MG63 (cell line): ENCODE measurements at places on chromosomes 1 and 21. TPM values are rescaled to one million over a fixed set of nuclear protein-coding genes. Genes with fewer than 3 reads are reported as not detected.
A peak's percentile ranks its signal among the peaks of the same experiment; 100 is the strongest.

DNA sequence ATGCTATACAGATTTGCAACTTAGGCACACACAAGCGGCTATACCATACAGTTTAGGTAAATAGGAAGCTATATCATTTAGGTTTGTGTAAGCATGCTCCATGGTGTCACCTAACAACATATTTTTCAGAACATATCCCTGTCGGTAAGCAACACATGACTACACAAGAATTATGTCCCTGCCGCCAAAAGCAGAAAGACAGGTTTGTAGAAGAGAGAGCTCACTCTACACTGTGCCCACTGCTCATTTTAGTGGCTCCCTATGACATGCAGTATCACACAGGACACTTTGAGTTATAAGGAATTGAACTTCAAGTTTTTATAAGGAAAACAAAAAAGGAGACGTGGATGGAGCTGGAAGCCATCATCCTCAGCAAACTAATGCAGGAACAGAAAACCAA, 132.5 kb upstream of the KAZN start:
- no peak for DNase-seq

DNA sequence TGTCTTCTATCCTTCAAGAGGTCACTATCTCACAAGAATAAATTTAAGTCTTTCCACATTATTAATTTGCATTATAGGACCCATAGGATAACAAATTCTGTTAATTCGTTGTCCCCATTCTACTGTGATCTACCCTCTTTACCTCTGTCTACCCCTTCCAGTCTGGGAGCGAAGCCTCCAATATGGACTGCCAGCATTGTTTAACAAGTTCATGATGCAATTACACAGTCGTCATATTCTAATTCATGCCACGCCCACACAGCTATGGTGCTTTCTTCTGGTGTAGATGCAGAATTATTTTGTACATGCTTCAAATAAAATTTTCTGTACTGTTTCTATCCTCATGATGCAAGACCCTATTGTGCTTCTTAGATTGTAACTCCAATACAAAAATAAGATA, 178.3 kb upstream of the PALMD start:
- DNase-seq = no peak

- no peak for DNase-seq
These were observed 393.6 kb downstream of the AGBL4 start for GRCh38 chr1:49630156-49630555.

DNA sequence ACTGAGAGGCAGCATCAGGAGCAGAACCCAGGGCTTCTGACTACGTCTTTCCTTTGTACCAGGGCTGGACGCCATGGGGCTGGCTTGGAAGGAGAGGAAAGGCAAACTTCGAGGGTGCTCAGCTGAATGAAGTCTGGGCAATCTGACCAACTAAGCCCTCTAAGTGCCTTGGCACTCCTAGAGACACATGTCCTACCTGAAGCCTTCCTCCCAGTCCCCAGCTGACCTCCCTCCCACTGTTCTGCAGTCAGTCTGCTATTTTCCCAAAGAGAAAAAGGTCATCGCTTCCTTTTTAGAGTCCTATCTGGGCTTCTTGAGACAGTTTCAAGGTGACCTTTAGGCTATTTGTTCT, 5.2 kb downstream of the SLC9A1 start:
- DNase-seq = no peak

DNA sequence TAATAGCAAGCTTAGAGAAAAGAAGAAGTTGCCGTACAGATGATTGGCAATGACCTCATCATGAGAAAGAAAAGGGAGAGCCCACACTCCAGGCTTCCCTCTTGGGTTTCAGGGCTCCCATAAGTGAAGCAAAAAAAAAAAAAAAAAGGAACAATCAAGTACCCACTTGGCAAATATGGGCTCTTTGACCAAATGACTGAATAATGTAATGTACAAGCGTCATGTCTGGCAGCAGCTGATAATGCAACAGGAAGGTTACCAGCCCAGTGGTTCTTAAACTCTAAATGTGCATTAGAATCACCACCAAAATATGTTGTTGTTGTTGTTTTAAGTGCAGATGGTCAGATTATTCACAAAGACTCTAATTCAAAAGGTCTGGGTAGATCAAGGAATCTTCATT, 13.5 kb downstream of the TNFSF4 start:
- DNase-seq = peak; percentile 41

The KCNE2 gene
- total RNA-seq = not detected in 2 replicates

GRCh38 chr1:35564884-35565741, 7.5 kb downstream of the NCDN start:
- DNase-seq = no peak

The ANKRD45 gene
- not detected in 2 replicates for total RNA-seq

The SLAMF7 gene
- total RNA-seq = not detected in 2 replicates

DNA sequence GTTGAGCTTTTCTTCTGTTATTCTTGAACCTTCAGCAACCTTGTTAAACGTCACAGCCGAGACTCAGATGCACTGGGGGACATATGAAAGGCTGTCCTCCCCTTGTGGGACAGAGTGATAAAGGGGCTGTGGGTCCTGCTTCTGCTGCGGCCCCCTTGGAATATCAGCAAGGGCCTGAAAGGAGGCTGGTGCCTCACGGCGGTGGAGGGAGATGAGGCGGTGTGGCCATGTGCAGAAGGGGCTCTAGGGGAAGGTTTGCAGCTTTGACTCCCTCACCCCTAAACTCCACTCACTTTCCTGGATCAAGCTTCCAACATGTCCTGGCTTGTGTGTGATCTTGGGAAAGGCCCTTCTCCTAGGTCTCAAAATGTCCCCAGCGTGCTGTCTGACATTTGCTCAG, 270.7 kb upstream of the CSF3R start:
- no peak for DNase-seq

- no peak for DNase-seq
These were observed 70.9 kb upstream of the PPP2R5A start for GRCh38 chr1:212214325-212214724.

The SGIP1 gene
- total RNA-seq = not detected in 2 replicates

The IPP gene
- 5.2 and 8.0 TPM in 2 replicates for total RNA-seq

The ANKRD34A gene
- 0.30 TPM in 1 of 2 replicates, not detected in the other for total RNA-seq

GRCh38 chr21:35965699-35966098, 94.6 kb downstream of the SETD4 start:
- DNase-seq = no peak

DNA sequence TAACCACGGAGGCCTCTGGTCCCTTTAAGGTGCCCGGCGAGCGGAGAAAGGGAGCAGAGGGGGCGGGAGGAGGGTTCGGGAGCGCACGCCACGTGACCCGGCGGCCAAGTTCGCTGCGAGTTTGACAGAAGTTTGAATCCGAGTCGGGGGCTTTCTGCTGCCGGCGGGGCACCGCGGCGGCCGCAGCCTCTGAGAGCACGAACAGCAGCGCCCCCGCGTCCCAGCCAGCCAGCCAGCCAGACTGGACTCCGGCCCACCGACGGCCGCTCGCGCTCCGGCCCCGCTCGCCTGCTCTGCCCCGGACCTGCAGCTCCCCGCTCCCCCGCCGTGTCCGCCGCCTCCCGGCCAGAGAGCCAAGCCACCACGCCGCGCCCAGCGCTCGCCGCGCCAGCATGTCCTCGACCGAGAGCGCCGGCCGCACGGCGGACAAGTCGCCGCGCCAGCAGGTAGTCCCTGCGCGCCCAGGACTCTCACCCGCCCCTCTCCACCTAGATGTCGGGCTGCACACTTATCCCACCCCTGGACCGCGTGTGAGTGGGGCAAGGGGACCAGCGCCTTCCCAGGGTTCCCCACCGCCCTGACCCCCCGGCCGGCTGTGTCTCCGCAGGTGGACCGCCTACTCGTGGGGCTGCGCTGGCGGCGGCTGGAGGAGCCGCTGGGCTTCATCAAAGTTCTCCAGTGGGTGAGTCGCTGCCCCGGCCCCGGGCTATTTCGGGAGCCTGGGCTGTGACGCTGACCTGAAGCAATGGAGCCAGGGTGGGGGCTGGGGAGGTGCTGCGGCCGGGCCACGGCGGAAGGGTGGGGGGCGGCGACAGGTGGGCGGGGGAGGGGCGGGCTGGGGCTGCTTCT, at the start of gene SYPL2:
Gene SYPL2, plus strand, starts transcription at position 95 of the 849 bp plus-strand sequence. Its CDS starts 298 bp downstream, at position 393.
- peak; percentile 62 for DNase-seq

The ZNF593OS gene
- not detected in 2 replicates for total RNA-seq

The NPL gene
- total RNA-seq = 2.3 and 6.8 TPM in 2 replicates

- no peak for DNase-seq
These were observed 169.0 kb downstream of the AGBL4 start for GRCh38 chr1:49854741-49855140.
